ENCODE measurements at places on chromosomes 5 and 9.

GRCh38 chr5:756865-757345 is 27.6 kb downstream of the ZDHHC11B start:
- no peak for DNase-seq

- DNase-seq = no peak
These were observed 26.8 kb upstream of the PAX5 start for GRCh38 chr9:37060833-37061232.

DNA sequence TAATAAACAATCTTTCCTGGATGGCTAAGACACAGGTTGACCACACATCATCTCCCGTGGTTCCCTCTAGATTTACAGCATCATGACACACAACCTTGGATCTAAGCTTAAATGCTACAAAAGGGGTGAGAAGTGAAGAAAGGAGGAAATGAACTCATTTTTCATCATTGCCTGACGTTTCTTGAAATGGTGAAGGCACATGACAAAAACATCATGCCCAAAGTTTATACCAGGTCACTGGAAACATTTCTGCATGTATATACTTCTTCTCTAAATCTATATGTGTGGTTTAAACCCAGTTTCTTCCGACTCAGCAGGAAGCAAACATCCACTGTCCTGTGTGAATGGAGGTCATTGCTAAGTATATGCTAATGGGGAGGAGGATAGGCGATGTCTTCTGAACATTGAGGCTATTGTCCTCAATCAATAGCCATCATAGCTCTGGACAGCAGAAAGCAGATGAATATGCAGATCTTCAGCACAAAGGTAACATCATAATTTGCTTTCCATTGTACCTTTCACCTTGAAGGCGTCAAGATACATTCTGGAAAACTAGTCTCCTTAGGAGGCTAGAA is 137.4 kb downstream of the MED27 start:
- no peak for DNase-seq

DNA sequence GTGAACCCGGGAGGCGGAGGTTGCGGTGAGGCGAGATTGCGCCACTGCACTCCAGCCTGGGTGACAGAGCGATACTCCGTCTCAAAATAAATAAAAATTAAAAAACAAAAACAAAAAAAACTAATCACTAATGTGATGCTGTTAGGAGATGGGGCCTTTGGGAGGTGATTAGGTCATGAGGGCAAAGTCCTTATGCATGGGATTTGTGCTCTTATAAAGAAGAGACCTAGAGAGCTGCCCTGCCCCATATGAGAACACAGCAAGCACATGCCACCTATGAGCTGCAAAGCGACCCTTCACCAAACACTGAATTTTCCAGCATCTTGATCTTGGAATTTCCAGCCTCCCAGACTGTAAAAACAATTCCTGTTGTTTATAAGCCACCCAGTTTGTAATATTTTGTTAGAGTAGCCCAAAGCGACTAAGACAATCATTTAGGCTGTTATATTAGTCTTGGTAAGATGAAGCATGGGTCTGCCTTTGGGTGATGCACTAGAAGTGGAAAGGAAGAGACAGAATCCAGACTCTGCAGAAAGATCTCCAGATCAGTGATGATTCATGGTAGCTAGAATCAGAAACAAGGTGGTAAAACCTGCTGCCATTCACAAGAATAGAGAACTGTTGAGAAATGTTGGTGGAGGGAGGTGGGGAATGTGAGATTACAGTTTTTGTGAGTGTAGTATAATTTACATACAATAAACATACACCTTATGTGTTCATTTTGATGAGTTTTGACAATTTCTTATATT is 26.2 kb downstream of the GPR21 start:
- no peak for DNase-seq

- no peak for DNase-seq
These were observed 20.3 kb downstream of the AK8 start for GRCh38 chr9:132857616-132858342.

GRCh38 chr9:16671591-16672137 is 198.8 kb downstream of the BNC2 start:
- DNase-seq = no peak

DNA sequence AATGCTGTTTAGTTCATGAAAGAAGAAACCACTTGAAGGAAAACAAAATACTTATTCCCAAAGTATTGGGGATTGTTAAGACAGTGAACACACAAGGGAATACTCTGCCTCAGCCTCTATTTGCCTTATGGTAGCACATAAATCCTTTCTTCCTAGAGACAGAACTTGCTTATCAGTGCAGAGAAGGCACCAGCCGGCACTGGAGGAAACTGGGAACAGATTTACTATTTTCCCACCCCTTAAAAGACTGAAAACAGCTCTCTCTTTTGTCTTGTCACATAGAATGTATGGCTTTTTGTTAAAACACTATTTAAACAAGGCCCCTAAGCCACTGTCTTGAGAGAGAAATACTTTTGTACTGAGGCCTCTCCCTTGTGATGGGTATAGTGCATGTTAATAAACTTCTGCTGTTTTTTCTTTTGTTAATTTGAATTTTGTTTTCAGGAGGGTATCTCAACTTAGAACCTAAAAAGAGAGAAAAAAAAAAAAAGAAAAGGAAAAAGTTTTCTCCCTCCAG is 40.7 kb upstream of the EDIL3 start:
- no peak for DNase-seq

DNA sequence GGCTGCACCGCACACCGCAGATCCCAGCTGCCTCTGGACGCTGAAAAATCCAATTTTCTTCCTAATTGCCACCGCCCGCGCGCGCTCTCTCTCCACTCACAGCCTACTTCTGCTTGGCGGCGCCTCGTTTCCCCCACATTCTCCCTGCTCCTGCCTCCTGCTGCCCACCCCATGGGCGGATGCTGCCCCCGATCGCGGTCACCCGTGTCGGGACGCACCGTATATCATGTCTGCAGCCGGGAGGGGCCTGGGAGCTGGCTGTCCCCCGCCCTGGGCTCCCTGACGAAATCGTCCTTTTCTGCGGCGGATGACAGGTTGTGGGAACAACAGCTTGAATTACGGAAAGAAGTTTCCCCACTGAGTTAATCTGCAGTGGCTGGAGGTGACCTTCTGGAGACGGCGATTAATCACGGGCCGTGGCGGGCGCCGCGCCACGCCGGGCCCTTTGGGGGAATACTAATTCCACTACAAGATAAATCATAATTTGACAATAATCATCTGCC is 36.3 kb upstream of the PSD2 start:
- DNase-seq = no peak

DNA sequence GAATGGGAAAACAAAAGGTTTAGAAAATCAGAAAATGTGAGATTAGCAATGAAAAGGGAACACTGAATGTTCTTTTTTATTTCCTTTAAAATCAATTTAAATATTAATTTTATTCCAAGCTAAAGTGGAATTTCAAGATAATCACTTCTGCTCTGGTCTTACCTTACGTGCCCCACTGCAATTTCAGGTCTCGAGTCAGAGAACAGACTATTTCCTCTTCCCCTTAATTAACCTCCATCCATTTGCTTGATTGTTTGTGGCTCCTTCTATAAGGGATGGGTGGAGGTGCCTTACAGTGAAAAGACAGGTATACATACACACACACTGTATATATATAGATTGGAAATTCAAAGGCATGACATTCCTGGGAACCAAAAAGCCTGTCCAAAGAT is 137.1 kb downstream of the SUSD1 start:
- no peak for DNase-seq

DNA sequence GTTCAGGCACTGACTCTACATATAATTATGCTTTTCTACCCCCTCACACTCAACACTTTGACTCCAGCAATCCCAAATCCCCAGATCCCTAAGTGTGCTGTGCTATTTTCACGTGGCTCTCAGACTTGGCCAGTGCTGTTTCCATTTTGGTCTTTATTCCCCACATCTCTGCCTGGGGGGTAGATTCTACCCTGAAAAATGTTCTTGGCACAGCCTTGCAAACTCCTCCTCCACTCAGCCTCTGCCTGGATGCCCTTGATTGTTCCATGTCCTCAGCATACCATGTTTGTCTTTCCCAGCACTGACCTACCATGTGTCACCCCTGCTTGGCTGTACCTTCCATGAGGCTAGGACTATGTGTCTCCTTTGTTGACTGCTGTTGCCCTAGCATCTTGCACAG is 43.0 kb downstream of the FXN start:
- DNase-seq = no peak

DNA sequence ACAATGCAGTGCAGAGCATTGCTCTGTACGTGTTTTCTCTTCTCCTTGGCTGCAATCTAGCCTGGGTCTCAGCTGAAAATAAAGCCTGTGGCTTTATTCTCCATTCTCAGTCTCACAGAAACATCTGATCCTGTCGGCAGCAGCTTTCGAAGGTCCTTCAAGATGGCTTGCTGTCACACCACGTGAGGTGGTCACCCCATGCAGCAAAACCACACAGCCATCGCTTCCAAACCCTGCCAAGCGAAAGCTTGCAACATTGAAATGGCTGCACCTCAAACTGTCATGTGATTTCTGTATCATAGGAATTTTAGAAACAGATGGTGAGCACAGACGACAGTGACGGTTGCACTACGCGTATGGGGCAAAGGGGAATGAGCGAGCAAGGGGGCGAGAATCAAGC is 98.5 kb upstream of the SMARCA2 start:
- DNase-seq = no peak

- DNase-seq = no peak
These were observed 145.4 kb downstream of the MTX3 start for GRCh38 chr5:79845448-79846197.

DNA sequence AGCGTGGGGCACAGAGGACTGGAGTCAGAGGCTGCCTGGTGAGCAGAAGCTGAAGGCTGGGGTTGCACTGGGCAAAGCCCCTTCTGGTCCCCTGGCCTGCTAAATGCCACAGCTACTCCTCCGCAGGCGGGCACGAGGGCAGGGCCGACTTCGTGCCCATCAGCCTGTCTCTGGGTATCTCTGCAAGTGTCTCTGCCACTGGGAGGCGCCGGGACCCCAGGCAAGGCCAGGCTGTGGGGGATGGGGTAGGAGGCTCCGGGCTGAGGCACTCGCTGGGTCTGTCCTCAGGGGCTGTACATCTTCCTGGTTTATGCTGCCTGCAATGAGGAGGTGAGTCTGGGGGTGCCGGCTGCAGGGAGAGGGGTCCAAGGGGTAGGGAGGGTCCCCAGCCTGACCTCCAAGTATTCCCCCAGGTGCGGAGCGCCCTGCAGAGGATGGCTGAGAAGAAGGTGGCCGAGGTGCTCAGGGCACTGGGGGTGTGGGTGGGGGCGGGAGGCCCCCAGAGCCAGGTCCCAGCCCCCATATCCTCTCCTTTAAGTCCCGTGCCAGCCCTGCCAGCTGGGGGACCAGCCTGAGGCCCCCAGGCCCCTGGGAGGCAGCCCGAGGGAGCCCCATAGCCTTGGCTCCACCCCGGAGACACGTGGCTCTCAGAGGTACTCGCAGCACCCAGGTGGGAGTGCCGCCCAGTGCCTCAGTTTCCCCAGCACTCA is 25.1 kb downstream of the ADGRD2 start:
- no peak for DNase-seq

DNA sequence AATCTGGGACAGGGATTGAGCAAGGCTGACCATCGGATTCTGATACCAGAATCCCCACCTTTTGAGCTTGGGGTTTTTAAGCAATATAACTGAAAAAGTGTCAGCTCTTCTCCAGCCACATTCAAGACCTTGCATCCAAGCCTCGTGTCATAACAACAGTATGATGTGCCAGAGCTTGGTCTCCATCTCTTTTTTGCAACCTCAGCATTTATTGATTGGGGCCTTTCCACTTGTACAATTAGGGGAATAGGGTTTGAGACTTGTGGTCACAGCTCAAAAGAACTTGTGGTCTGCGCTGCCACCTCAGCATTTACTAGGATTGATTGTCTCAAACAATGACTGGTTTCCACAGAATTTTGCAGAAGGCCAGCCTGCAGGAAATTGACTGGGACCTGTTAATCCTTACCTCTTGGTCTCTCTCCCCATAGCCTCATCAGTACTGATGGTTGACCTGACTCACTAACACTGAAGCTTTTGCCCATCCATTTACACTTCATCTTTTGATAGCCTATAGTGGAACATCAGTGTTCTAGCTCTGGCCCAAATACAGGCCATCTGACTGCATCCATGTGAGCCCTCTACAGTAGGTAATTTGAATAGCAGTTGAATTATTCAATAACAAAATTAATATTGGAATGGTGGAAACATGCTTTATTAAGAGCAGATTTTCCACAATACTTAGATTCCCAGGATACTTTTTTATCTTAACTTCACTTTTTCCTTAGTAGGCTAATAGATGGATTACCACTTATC is 381.6 kb upstream of the PRR16 start:
- no peak for DNase-seq
